Stimulated activated naive CD8-positive, alpha-beta T cell treated with anti-CD3 and anti-CD28 coated beads, Interleukin-15, amount 100 ng/mL, for 72 hours (primary cell): ENCODE measurements at places on chromosomes 13 and 19.

DNA sequence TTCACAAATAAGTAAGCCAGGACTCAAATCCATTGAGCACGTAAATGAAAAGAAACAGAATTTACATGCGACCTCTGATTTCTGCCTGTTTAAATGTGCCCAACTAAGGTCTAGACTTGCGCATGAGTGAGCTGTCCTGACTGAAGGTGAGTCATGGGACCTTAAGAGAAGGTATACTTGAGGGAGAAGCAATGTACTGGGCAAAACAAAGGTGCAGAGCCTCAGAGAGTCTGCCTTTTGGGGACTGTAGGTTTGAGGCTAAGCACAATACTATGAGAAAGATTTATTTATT, 45.8 kb downstream of the UFM1 start:
- DNase-seq, result no peak

DNA sequence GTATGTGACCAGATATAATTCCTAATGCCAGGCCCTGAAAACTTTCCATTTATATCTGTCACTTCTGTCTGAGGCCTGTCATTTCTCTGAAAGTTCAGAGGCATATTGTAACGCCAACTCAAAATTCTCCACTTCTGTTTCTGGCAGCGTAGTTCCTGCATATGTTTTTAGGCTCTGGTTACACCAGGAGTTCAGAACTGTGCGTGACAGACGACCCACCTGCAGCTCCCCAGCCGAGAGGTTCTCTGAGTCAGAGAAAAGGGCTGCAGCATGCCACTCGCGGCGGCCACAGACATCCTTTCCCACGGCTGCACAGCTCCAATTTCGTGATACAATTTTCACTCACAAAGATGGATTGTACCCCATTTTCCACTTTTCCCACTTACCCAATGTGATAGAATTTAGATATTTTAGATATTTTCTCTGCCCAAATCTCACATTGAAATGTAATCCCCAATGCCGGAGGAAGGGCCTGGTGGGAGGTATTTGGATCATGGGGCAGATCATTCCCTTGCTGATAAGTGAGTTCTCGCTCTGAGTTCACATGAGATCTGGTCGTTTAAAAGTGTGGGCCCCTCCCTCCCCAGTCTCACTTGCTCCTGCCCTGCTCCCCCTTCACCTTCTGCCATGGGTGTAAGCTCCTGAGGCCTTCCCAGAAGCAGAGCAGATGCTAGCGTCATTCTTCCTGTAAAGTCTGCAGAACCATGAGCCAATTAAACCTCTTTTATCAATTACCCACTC, 308.1 kb downstream of the LIG4 start:
- DNase-seq, result no peak

DNA sequence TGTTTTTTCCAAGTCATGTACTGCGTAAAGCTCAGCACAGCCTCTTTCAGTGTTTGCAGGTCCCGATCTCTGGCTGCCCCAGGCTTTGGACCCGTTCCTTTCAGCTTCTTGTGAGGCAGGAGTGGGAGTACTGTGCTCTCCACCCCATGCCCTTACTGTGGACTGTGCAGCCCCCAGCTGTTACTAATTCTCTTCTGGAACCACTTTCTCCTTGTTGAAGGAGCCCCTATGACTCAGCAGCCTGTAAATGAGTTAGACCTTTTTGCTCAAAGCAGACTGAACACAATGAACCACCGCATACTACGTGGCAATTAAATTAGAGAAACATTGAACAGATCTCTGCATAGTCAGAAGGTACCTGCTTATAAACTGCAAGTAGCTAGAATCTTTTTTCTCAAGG, 39.0 kb downstream of the SERTM1 start:
- no peak for DNase-seq

- peak; percentile 97 for DNase-seq
These were observed at the start of gene NDUFS7 for GRCh38 chr19:1383312-1384084. TSS of gene NDUFS7 (plus strand) at chr19:1383907. CDS start at chr19:1383927, 20 bp downstream.

GRCh38 chr13:112870051-112870331, 99.0 kb upstream of the MCF2L start:
- no peak for DNase-seq

GRCh38 chr13:44648392-44649103, 72.4 kb upstream of the TSC22D1 start:
- DNase-seq, result no peak

DNA sequence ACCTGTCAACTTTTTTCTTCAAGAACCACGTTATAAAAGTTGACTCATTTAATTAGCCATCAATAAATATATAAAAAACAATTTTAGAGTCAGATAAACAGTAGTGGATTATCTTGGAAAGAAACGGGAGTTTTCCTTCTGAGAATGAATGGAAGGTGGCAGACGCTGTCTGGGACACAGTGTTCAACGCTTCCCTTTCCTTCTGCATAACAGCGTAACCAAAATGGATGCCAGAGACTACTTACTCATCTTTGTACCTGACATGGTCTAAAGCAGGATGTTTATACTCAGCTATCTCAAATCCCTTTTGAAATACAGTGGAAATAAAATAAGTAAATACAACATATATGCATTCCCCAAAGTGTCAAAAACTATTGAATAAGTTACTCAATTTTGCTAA, 195.2 kb downstream of the LHFPL6 start:
- DNase-seq, result no peak

GRCh38 chr19:45924891-45925447, 10.4 kb upstream of the NANOS2 start:
- DNase-seq, result no peak

GRCh38 chr19:40523322-40524047, 53.2 kb upstream of the SHKBP1 start:
- peak; percentile 69 for DNase-seq

DNA sequence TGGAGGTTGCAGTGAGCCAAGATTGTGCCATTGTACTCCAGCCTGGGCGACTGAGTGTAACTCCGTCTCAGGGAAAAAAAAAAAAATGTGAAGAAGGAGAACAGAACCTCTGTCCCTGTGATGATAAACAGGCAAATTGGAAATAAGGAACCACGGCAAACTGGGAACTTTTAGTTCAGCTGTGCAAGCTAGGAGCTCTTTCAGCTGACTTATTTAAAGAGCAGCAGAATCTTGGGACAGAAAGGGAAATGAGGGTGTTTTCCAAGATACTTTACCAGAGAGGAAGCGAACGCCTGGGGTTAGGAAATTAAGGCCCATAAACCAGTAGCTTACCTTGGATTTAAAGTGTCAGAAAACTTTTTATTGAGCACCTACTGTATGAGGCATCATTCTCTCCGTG, 3.0 kb upstream of the UPF1 start:
- no peak for DNase-seq

DNA sequence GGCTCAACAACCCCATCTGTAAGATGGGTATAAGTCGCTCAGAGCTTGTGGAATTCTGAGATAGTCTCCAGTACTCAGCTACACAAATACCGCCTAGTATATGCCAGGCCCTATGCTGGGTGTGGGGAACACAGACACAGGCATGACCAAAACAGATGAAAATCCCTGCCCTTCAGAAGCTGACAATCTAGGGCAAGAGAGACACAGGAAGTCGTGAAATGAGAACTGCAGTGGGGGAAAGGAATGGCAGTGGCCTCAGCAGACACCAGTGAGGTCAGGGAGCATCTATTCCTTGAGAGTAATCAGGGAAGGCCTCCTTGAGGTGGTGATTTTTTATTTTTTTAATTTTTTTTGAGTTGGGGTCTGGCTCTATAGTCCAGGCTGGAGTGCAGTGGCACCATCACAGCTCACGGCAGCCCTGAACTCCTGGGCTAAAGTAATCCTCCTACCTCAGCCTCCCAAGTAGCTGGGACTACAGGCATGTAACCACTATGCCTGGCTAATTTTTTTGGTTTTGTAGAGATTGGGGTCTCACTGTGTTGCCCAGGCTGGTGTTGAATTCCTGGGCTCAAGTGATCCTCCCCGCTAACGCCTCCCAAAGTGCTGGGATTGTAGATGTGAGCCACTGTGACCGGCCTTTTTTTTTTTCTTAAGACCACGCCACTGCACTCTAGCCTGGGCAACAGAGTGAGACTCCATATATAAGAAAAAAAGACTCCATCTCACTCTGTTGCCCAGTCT, 3.2 kb downstream of the TMIGD2 start:
- no peak for DNase-seq

- DNase-seq, result peak; percentile 75
These were observed 24.6 kb downstream of the SPC24 start for GRCh38 chr19:11130824-11131455.

- no peak for DNase-seq
These were observed 11.2 kb downstream of the LGALS4 start for GRCh38 chr19:38801359-38802095.

DNA sequence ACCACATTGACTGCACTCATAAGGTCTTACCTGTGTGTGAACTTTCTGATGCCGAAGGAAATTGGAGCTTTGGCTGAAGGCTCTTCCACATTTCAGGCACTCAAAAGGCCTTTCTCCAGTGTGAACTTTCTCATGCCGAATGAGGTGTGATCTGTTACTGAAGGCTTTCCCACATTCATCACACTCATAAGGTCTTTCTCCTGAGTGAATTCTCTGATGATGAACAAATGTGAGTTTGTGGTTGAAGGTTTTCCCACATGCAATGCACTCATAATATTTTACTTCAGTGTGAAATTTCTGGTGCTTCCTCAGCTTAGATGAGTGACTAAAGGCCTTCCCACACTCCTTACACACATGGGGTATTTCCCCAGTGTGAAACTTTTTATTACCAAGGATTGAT, 5.7 kb downstream of the ZNF132 start:
- no peak for DNase-seq
